Caco-2 (cell line): ENCODE measurements at places on chromosomes 7 and 10. TPM values are rescaled to one million over a fixed set of nuclear protein-coding genes. Genes with fewer than 3 reads are reported as not detected.

DNA sequence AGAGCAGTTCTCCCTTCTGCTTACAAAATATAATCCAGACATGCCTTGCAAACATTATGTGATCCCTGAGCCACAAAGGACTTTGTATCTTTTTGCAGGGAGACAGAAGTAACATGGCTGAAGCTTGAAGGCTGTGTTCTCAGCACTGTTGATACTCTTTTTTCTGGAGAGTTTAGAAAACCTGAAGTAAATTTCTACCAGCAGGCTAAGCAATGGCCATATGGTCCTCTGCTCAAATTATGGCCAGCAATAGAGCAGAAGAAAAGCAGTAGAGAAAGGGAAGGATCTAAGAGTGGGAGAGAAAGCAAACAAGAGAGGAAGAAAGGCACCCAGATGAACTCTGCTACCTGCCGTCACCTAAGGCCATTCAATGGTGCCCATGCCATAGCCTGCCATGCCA lies 98.4 kb downstream of the ABLIM1 start:
- H3K36me3 ChIP-seq = no peaks in the 10 kb centered on the region
- DNase-seq = no peak
- no peak overlapping the region for H3K4me3 ChIP-seq
- no peaks in the 10 kb centered on the region for H3K4me1 ChIP-seq
- H3K27ac ChIP-seq = no peak overlapping the region

- H3K4me1 ChIP-seq = peaks cover 9% of the 10 kb centered on the region
- no peaks in the 10 kb centered on the region for H3K27me3 ChIP-seq
- H3K4me3 ChIP-seq = peak within 1 kb of the TSS; percentile 97
- H3K36me3 ChIP-seq = no peaks in the 10 kb centered on the region
- peak within 1 kb of the TSS; percentile 45 for H3K27ac ChIP-seq
Measured at GRCh38 chr10:133379152-133379800, at the start of gene PAOX. Gene PAOX, plus strand, starts transcription at chr10:133379262. Its CDS starts 55 bp downstream, at chr10:133379317.

POT1 gene
- 21.6 and 27.1 TPM in 2 replicates for total RNA-seq

KLLN gene
- 1.0 and 1.2 TPM in 2 replicates for total RNA-seq

MOGAT3 gene
- 6.3 and 8.1 TPM in 2 replicates for total RNA-seq

TMEM139 gene
- 19.1 and 26.2 TPM in 2 replicates for total RNA-seq

ZC3HAV1L gene
- total RNA-seq = 22.1 and 24.6 TPM in 2 replicates

DNA sequence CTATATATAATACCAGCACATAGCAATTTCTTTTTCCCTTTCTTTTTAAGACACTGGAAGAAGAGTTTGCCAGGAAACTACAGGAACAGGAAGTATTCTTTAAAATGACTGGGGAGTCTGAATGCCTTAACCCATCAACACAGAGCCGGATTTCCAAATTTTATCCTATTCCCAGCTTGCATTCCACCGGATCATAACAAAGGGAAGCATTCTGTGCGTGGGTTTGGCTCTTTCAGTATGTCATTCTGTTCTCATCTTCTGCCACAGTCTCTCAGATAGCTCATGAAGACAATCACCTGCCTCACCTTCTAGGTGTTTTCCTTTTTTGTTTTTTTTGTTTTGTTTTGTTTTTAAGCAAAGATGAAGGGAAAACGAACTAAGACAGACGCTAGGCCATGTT lies 58.6 kb downstream of the SLK start:
- no peaks in the 10 kb centered on the region for H3K4me1 ChIP-seq
- no peaks in the 10 kb centered on the region for H3K27me3 ChIP-seq
- no peak overlapping the region for H3K4me3 ChIP-seq

RAB19 gene
- total RNA-seq = 3.8 and 4.1 TPM in 2 replicates

DNA sequence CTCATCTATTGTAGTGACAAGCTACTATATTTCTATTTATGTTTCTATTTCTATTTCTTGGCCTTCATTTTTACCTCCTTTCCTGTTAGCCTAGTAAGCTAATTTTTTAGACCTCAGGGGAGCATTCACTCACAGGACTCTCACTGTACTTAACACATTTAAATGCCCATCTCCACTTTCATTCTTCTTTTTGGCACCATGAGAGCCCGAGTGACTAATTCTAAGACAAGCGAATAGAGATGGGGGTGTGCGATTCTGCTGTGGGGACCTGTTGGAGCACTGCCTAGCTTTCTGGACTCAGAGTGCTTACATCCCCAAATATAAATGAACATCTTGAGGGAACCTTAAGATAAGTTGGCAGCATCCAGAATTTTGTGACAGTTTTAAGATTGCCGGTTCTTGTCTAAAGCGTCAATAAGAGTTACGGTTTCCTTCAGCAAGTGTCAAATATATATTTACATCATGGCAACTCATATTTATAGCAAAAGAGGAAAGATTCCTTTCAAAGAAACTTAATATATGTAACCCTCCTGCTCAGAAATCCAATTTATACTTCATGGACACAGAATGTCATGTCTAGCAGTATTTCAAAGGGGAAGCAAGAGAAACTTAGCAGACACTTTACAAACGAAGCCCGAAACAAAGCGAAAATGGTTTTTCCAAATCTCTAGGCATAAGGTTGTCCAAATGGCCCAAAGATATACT lies 54.1 kb upstream of the AFAP1L2 start:
- H3K36me3 ChIP-seq = no peaks in the 10 kb centered on the region
- no peaks in the 10 kb centered on the region for H3K27me3 ChIP-seq
- DNase-seq = no peak
- H3K4me3 ChIP-seq = no peak overlapping the region

DNA sequence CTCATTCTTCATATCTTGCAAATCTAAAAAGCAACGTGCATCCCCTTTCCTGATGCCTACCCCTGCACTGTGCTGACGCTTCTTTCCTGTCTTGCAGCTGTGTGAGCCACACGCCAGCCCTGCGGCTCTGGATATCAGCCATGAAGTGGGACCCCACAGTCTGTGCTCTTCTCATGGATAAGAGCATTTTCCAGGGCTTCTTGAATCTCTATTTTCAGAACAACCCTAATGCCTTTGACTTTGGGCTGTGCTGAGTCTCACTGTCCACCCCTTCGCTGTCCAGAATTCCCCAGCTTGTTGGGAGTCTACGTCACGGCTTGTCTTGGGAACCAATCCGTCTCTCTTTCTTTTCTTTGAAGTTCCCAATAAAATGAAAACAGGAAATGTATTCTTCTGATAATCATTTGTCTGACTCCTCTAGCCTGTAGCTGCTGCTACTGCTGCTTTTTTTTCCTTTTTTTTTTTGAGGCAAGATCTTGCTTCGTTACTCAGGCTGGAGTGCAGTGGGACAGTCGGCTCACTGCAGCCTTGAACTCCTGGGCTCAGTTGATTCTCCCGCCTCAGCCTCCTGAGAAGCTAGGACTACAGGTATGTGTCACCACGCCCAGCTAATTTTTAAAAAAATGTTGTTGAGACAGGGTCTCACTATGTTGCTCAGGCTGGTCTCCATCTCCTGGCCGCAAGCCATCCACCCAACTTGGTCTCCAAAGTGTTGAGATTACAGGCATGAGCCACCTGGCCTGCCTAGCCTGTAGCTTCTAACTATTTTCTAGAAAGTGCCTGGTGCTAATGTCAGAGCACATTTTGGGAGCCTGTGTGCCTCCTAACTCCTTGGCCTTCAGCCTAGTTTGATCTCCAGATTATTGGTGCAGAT lies 30.3 kb downstream of the GSTO2 start:
- H3K36me3 ChIP-seq = no peaks in the 10 kb centered on the region
- H3K27ac ChIP-seq = no peak overlapping the region
- no peaks in the 10 kb centered on the region for H3K4me1 ChIP-seq
- H3K27me3 ChIP-seq = no peaks in the 10 kb centered on the region
- H3K4me3 ChIP-seq = no peak overlapping the region
- DNase-seq = no peak

CPVL gene
- 108 and 109 TPM in 2 replicates for total RNA-seq

DNA sequence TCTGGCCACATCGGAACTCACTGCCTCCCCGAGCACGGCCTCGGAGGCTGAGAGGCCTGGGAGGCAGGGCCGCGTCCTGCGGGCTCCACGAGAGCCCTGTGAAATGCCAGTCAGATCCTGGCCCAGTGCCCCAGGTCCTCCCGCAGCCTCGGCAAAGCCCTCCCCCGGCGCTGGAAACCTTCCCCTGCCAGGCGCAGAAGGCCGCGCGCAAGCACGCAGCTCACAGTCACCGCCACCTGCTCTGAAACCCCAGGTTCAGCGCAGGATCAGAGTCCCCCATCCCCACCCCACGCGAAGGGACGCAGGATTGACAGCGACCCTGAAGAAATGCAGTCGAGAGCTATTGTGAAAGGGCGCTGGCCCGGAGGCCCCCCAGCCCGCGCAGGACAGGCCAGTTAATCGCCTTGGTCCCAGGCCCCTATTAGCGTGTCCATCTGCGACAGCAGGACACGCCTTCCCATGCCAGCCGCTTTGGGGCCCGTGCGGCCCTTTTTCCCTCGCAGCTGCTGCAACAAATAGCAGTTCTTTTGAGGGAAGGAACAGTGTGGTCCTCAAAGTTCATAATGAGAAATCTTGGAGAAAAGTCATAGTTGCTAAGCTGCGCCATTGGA lies 13.5 kb upstream of the EGFR start:
- H3K4me3 ChIP-seq = no peak overlapping the region
- no peaks in the 10 kb centered on the region for H3K4me1 ChIP-seq
- DNase-seq = no peak
- H3K27ac ChIP-seq = no peak overlapping the region
- H3K36me3 ChIP-seq = no peaks in the 10 kb centered on the region

DNA sequence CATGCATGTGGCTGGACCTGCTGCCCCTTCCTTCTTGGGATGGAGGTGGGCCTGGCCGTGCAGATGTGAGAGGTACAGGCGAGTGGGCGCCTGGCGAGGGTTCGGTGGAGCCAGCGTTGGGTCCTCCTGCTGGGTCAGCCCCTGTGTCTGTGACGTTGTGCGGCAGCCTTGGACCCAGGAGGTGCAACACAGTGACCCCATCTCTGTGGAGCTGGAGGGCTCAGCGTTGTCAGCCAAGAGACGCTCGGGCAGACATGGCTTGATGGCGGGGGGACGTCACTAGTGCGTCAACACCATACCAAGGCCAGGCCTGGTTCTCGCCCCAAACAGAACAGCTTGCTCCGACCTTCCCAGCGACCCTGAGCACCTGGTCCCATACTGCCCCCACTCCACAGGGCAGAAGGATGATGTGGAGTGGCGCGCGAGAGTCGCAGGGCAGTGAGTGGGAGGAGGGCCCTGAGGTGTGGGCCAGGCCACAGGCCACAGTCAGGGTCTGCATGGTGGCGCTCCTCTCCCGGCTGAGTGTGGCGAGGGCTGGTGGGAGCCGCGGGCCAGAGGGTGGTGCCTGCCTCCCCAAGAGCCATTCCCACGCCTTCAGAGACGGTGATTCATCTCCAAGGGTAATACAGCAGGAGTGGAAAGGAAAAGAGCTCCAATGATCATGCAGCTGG lies 184.4 kb downstream of the DNAJB6 start:
- no peak overlapping the region for H3K4me3 ChIP-seq
- no peak for DNase-seq
- H3K4me1 ChIP-seq = no peaks in the 10 kb centered on the region
- no peak overlapping the region for H3K27ac ChIP-seq
- H3K36me3 ChIP-seq = no peaks in the 10 kb centered on the region
- no peaks in the 10 kb centered on the region for H3K27me3 ChIP-seq

SPACDR gene
- total RNA-seq = 0.41 and 0.84 TPM in 2 replicates

DNA sequence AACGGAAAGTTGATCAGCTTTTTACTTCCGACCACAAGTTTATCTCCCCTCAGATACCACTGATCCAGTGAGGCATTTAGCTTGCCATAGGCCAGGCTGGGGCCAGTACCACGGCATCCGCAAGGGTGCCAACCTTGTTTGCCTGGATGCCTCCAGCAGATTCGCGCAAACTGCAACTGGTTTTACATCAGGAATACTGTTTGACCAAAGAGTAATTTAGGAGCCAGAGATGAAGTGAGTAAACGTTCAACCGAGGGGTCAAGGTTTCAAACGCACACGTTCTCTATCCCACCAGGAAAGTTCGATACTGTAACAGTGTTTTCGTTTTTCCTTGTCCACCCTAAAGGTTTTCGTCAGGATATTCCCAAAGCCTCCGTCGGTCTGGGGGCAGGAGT lies 266 bp upstream of the MDFIC start:
- H3K27ac ChIP-seq = peak overlapping the region; percentile 39
- no peak overlapping the region for H3K4me3 ChIP-seq
- no peaks in the 10 kb centered on the region for H3K36me3 ChIP-seq
- no peaks in the 10 kb centered on the region for H3K27me3 ChIP-seq
- H3K4me1 ChIP-seq = no peaks in the 10 kb centered on the region

ADAM12 gene
- total RNA-seq = not detected in 2 replicates

DNA sequence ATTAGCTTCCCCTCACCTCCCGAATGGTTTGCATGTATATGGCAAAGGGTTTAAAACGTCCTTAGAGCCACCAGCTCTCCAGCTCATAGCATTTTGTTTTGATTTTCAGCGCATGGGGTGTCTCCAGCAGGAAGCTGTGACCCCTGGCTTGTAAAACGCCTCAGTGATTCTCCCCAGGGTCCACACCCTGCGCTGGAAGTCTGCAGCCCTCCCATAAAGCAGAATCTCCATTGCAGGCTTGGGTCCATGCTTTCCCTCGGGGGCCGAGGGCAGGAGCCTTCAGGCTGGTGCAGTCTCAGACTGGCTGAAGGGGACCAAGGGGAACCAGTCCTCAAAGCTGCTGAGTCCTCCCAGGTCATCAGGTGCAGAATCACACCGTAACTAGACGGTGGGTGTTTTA lies 109.7 kb downstream of the VIPR2 start:
- H3K36me3 ChIP-seq = no peaks in the 10 kb centered on the region
- no peak for DNase-seq
- H3K4me3 ChIP-seq = no peak overlapping the region
- H3K27ac ChIP-seq = no peak overlapping the region

DNA sequence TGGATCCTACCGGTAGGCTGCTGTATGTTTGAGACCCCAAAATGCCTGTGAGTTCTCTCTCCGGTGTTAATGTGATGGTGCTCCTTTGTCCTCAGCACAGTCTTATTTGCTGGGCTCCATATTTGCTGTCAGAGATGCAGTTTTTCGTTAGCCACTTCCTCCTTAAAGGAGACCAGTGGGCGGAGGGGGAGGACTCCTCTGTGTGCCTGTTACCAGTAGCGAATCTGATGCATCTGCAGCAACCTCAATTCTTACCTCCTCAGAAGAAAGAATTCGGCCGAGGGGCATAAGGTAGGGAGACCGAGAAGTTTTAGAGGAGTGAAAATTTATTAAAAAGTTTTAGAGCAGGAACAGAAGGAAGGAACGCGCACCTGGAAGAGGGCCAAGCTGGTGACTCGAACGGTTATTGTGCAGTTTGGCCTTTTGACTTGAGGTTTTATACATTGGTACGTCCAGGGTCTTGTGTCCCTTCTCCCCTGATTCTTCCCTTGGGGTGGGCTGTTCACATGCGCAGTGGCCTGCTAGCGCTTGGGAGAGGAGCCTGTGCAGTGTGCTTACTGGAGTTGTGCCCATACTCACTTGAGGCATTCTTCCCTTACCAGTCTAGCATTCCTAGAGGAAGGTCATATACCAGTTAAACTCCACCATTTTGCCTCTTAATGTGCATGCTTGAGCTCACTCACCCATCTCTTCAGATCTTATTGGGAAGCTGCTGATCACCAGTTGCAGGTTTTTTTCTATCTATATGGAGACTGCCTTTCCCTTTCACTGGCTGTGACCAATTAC lies 49.5 kb downstream of the GNAI1 start:
- H3K27me3 ChIP-seq = no peaks in the 10 kb centered on the region; the same call in 1 of the 2 replicates
- DNase-seq = no peak
- no peaks in the 10 kb centered on the region for H3K36me3 ChIP-seq
- no peak overlapping the region for H3K4me3 ChIP-seq
- H3K4me1 ChIP-seq = no peaks in the 10 kb centered on the region
- H3K27ac ChIP-seq = no peak overlapping the region

NME8 gene
- not detected in 2 replicates for total RNA-seq
